ENCODE measurements at places on chromosomes 6 and 20.

DNA sequence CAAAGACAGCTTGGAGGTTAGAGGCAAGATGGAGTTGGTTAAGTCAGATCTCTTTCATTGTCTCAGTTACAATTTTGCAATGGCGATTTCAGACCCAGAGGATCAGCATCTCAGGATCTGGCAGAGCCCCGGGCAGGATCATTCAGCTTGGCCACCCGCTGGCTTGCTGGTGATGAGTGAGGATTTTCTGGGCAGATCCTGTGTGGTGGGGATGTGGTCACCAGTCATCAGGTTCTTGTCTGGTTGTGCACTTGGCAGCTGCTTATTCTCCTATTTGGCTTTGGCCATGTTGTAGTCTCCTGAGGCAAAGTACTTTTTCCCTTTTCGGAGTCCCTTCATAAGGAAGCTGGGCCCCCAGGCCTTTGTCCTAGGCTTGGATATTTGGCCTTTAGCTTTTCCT lies 953.9 kb downstream of the KIF16B start:
- peak; percentile 43 for DNase-seq

DNA sequence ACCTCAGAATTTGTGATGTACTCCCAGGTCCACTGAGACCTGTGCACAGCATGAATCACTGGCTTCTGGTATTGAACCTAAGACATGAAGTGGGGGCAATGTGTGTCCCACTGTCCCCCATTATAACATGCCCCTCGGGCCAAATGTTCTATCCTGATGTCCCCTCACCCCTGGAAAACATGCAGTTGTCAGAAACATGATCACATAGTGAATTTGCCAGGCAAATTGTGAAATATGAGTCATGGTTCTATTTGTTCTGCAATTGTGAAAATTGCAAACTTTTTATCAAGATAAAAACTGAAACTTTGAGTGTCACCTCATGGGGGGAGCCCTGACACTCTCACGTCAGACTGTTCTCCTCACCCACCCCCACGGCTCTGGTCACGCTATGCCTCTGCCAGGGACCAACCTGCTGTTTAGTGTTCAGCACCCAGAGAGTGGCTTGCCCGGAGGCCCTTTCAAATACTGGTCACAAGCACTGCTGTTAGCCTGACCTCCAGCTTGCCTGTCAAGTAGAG lies 305.3 kb downstream of the CLIC5 start:
- peak; percentile 21 for DNase-seq

- DNase-seq = no peak
Observed at GRCh38 chr20:44866703-44867335, 18.7 kb upstream of the YWHAB start.

GRCh38 chr6:84273048-84273809 lies 45.8 kb upstream of the CEP162 start:
- DNase-seq = no peak

DNA sequence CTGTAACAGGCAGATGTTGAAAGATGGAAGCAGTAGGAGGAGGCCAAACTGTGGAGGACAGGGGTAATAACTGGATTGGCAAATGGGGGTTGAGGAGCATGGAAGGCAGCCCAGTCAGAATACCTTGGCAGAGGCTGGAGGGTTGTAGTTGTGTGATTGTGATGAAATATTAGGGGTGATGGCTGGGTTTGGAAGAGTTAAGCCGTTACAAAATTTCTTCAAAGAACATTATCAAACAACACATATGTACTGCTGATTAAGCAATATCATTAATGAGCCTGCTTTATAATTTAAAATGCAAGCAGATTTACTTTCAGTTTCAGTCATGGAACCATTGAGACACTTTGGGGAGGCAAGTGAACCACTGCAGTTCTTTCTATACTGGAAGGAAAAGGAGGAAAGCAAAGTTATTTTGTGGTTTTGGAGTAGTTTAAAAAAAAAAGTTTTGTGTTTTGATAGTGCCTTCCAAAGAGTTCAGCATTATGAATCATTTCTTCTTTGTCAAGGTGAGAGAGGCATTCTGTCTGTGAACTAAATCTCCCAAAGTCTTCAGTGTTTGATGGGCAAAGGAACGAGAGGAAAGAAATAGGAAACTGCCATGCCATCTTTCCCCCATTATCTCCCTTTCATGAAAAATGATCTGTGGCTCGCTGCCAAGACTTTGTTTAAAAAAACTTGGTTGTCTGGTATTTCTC lies 20.7 kb downstream of the FOXO3 start:
- no peak for DNase-seq

DNA sequence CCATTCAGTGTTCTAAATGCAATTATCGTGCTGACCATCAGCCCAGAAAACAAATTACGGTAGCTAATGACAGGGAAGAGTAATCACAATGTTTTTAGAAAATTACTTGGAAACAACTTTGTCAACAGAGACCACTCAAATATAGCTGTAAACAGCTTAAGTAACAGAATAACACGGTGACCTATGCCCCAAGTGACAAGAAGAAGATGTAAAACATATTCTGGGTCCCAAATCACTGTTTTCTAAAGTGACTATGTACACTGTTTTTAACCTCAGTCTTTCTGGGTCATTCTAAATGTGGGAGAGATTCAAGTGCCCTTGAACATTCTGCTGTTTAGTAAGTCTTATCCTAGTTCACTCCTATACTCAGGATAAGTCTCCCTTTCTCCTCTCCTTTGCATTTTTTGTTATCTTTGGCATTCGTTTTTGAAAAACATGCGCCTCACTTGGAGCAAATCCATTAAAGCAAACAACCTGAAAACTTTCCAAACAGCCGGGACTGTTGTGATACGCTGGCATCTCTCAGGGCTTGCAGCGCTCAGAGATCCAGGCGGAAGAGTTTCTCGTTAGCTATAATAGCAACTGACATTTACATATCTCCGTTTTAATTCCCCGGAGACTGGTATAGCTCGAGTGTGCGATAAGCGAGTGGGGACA lies 114.5 kb upstream of the SOX4 start:
- DNase-seq = no peak

DNA sequence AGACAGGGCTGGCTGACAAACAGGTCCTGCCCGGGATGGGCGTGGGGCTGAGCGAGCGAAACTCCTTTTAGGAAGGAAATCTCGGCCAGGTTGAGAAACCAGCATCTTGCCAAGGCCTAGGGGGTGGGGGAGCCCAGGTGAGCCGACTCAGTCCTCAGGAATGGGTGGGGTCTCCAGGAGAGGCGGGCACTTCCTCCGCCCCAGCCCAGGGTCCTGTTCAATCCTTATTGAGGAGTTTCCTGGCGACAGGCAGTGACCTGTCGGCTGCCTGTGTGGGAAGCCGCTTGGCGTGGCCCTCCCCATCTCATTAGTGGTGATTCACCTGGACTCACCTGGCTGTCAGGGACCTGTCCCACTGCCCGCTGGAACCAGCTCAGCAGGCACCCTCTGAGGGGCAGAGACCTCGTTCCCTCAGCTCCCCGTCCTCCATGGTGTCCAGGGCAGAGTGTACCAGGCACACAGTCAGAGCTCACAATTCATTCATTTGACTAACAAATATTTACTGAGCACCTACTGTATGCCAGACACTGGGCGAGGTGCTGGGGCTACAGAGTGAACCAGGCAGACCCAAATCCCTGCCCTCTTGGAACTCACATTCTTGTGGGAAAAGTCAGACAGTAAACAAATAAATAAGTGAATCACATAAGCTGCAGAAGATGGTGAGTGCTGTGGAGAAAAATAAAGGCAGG lies 51.1 kb downstream of the FGD2 start:
- DNase-seq = peak; percentile 39

- DNase-seq = peak; percentile 90
Observed at GRCh38 chr6:40328386-40328985, 258.7 kb downstream of the LRFN2 start.

DNA sequence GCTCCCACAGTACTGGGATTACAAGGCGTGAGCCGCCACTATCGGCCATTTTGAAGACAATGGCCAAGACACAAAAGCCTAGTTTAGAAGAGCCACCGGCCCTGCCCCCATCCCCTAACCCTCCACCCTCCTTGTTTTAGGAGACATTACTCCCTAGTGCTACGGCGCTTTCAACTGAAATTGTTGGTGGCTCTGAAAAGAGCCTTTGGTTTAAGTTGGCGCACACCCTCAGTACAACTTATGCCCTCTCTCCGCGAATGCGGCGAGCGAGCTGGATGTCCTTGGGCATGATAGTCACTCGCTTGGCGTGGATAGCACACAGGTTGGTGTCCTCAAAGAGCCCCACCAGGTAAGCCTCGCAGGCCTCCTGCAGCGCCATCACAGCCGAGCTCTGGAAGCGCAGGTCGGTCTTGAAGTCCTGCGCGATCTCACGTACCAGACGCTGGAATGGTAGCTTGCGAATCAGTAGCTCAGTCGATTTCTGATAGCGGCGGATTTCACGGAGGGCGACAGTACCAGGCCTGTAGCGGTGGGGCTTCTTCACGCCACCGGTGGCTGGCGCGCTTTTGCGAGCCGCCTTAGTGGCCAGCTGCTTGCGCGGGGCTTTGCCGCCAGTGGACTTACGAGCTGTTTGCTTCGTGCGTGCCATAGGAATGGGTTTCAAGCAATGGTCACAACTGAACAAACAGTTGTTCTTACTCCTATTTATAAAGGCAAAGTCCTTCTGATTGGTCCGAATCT lies 114.9 kb upstream of the BTN3A2 start:
- DNase-seq = peak; percentile 91

DNA sequence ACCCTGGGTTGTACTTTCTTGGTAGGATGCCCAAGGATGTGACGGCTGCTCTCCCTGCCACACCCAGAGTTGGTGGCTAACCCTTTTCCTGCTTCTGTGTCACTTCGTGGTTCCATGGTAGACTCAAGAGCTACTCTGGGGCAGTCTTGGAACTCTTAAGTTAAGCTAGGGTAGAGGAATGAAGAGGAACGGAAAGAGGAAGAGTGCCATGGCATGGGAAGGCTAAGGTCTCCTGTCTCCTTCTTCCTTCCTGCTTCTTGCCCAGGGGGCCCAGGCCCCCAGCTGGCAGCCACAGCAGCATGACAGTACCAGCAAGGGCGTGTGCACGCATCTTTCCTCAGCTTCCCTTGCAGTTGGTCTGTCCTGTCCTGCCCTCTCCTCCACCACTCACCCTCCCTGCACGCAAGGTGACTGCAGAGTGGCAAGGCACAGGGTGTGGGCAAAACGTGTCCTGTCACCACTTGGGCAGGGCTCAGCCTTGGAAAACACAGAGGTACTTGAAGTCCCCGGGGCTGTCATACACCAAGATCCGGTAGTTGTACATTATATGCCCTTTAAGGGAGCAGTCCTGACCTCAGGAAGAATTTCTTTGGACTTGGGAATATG lies 39.8 kb upstream of the TGM3 start:
- DNase-seq = no peak

- peak; percentile 12 for DNase-seq
Observed at GRCh38 chr20:44019638-44020335, 105.1 kb downstream of the TOX2 start.

DNA sequence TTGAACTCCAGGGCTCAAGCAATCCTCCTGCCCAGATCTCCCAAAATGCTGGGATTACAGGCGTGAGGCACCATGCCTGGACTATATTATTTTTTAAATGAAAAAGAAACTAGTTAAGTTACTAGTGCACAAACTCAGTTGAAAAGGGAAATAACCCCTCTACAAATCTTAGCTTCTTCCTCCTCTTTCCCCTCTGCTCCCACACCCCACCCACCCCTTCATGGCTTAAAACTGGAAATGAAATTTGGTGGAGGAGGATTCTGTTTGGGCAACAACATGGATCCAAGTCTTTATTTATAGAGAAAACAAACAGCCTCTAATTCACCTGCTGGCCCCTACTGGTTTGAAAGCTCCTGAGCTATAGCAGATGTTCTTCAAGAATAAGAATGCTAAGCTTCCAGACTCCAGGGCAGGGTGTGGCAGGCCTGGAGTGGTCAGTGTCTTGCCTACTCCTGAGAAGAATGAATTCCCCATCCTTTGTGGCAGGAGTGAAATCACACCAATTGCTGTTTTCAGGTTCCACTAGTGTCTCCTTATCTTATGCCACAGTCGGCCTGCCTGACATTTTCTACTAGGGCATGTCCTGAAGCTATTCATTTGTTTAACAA lies 73.5 kb downstream of the ZFP64 start:
- peak; percentile 84 for DNase-seq

DNA sequence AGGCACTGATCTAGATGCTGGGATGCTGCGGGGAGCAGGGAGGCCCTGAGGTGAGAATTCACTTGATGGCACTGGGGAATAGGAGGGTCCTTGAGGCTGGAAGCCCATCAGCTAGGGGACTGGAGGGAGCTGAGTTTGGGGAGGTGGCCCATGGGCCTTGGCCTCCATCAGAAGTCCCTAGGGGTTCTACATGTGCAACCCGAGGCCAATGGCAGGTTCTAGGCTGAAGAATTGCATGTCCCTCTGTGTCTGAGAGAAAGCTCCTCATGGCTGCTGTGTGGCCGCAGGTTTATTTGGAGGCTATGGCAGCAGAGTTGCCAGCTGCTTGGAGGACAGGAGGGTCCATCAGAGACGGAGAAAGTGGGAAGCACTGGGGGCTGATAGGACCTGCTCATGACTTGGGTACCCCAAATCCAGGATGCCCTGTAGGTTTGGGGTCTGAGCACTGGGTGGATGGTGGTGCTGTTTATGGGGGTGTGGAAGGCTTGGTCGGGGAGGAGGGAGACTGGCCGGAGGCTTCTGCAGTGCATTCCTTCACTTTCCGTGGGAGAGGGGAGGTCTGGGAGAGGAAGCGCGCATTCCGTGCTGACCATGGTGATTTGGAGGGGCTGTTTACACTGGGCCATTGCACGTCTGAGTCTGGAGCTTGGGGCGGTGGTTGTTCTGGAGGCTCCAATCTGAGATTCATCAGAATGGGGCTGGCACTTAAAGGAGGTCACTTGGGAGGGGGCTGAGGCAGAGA lies 24.8 kb upstream of the PHACTR3 start:
- no peak for DNase-seq

- no peak for DNase-seq
Observed at GRCh38 chr6:108778421-108779186, 69.6 kb upstream of the ARMC2 start.

DNA sequence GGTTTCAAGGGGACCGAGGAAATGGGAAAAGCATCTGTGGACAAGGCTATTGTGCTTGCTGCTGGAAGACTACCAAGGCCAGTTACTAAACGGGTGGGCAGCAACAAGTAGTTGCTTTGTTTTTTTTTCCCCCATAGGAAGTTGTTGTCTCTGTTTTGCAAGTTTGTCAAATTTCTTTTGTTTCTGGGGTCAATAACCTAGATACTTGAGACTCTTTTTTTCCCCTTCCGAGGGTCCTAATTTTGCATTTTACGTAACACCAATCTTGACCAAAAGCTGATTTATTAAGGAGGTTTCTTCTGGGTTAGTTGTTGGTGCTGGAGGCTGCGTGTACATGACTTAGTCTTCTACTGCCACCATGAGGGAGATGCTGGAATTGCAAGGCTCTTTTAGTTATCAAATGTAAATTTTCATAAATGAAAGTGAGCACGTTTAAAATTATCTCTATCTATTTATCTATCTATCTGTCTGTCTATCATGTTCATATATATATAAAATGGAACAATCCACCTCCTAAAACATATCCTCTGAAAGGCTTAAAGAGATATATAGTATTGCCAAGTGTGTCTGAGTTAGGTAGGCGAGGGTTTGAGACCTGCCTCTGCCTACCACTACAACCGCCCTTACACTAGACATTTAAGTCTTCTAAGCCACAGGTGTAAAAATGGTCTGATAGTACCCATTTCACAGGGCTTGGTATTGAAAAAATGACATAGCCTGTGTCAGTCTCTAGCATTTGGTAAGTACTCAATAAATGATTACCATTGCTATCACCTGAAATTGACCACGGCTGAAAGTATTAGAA lies 60.2 kb downstream of the GCLC start:
- DNase-seq = peak; percentile 40
